Suprapubic skin (tissue), 4 donors: ENCODE measurements at places on chromosomes 2 and 18.

GRCh38 chr2:43407935-43408334 lies 181.5 kb upstream of the ZFP36L2 start:
- peak overlapping the region; percentile 9 for H3K27ac ChIP-seq
- H3K4me1 ChIP-seq = peaks cover 45% of the 10 kb centered on the region
- H3K27me3 ChIP-seq = no peaks in the 10 kb centered on the region

- no peaks in the 10 kb centered on the region for H3K4me1 ChIP-seq
- no peak overlapping the region for H3K4me3 ChIP-seq
- no peaks in the 10 kb centered on the region for H3K36me3 ChIP-seq
- H3K27me3 ChIP-seq = no peaks in the 10 kb centered on the region
These were observed 85.3 kb downstream of the CYP26B1 start for GRCh38 chr2:72062336-72062735.

DNA sequence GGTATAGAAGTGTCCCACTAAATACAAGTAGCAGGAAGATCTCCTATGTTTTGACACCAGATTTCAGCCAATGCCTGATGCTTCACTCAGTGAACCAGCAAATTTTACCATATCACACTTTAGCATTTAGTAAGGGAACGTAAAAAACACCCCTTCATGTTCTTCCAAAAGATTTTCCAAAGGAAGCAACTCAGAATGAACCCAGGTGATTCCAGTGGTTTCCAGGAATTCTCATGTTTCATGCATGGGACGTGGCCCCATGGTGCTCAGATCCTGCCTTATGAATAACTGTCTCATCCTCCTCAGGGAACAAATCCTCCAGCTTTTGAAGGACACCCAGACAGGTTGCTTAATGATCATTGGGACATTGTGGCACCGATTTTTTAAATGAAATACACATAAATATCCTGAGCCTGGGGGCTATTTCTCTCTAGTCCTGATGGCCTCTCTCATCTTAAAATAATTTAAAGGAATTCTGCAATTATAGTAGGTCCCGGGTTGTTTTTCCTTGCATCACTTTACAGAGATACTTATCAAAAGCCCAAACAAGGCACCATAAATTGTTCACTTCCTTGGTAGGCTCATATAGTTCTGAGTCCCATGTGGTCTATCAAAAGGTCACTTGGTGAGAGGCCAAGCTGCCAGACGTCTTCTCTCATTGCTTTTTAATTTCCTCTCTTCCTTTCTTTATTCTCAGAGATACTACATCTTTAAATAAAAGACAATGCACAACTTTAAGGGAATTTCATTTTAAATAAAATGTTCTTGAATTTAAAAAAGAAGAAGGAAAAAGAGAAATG lies 261.0 kb downstream of the ZNF516 start:
- H3K4me3 ChIP-seq = no peak overlapping the region
- no peaks in the 10 kb centered on the region for H3K36me3 ChIP-seq
- no peaks in the 10 kb centered on the region for H3K27me3 ChIP-seq
- no peak for DNase-seq
- no peak overlapping the region for H3K27ac ChIP-seq
- no peaks in the 10 kb centered on the region for H3K4me1 ChIP-seq

GRCh38 chr2:181310967-181311366 lies 146.2 kb upstream of the ITGA4 start:
- no peak overlapping the region for H3K4me3 ChIP-seq
- H3K4me1 ChIP-seq = no peaks in the 10 kb centered on the region
- DNase-seq = no peak
- no peak overlapping the region for H3K27ac ChIP-seq
- no peaks in the 10 kb centered on the region for H3K27me3 ChIP-seq

DNA sequence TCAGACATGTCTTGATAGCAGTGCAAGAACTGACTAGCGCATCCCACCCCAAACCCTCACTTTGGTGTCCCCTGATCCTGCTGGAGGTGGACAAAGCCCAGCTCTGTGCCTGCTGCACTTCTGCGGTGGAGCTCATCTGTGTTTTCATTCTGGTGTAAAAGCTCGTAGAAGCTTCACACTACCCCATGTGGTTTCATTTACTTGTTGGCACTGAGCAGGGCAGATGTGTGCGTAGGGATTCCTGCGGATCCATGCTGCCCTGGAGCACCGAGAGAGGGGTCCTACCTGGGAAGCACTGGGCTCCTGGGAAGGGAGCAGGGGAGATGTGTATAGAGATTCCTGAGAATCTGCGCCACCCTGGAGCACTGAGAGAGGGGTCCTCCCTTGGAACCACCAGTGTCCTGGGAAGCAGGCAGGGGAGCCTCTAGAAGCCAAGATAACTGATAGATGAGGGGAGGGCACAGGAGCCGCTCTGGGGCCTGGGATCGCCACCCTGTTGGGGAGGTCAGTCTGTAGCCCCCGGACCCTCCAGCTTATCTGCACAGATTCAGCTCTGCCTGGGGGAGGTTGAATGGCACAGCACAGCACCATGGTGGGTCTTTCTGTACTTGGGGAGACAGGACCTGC lies 106.9 kb upstream of the OTOS start:
- no peak overlapping the region for H3K4me3 ChIP-seq
- no peaks in the 10 kb centered on the region for H3K36me3 ChIP-seq
- no peak for DNase-seq
- peaks cover 11% of the 10 kb centered on the region for H3K27me3 ChIP-seq
- peaks cover 32% of the 10 kb centered on the region for H3K4me1 ChIP-seq

- H3K27ac ChIP-seq = no peak overlapping the region
- H3K4me3 ChIP-seq = no peak overlapping the region
- no peaks in the 10 kb centered on the region for H3K4me1 ChIP-seq
- DNase-seq = no peak
- H3K36me3 ChIP-seq = no peaks in the 10 kb centered on the region
These were observed 802.0 kb downstream of the DCC start for GRCh38 chr18:53142005-53142404.

DNA sequence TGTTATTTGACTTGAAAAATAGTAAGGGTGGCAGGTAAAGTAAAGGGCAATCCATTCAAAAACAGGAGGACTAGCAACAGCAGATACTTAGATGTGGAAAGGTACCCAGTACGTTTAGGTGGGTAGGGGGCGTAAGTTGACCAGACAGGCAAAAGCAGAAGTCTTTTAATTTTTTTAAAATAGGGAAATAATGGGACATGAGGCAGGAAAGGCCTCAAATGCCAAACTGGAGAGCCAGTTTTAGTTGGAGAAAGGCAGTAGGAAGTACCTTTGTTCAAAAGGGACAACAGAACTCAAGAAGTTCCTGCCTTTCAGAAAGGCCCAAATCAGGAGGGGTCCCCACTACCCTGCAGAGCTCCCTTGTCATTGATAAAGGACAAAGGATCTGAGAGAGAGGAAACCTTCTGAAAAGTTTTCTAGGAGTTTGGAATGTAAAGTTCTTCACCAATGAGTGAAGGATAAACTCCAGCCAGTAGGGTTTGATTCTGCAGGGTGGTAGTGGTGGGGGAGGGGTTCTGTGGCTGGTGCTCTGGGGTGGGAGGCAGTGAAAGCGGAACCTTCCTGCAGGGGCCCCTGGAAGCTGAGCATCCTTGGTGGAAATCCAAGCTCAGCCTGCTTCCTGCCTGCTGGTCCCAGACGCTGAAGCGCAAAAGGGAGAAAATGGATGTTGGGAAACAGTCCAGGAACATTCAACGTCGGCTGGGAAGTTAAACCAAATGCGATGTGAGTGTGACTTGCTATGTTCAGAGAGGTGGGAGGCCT lies 40.1 kb downstream of the TMEM17 start:
- H3K4me1 ChIP-seq = peaks cover 51% of the 10 kb centered on the region
- H3K27ac ChIP-seq = peak overlapping the region; percentile 84
- DNase-seq = no peak
- no peaks in the 10 kb centered on the region for H3K27me3 ChIP-seq
- H3K36me3 ChIP-seq = no peaks in the 10 kb centered on the region

DNA sequence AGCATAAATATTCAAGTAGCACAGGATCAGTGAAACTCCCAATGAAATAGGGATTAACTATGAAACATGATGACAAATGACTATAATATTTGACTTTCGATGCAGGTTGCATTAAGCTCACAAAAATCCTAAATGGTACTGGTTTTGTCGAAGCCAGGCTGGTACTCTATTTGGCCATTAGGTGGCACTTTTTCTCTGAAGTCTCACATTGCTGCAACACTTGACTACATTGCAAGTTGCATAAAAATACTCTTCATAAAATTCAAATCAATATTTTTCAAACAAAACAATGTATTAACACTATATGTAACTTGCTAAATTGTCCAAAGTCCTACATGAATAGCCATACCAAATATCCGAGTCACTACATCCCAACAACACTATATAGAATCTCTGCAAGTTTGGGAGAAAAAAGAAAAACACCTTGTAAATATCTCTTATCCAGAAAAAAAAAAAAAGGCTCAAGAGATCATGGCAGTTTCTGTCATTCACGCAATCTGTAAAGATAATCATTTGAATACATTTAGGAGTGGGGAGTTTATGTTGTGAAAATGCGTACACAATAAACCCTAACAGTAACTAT lies 9.5 kb downstream of the RTTN start:
- H3K4me1 ChIP-seq = no peaks in the 10 kb centered on the region
- H3K27me3 ChIP-seq = no peaks in the 10 kb centered on the region
- peaks cover 62% of the 10 kb centered on the region for H3K36me3 ChIP-seq
- DNase-seq = no peak
- no peak overlapping the region for H3K27ac ChIP-seq

DNA sequence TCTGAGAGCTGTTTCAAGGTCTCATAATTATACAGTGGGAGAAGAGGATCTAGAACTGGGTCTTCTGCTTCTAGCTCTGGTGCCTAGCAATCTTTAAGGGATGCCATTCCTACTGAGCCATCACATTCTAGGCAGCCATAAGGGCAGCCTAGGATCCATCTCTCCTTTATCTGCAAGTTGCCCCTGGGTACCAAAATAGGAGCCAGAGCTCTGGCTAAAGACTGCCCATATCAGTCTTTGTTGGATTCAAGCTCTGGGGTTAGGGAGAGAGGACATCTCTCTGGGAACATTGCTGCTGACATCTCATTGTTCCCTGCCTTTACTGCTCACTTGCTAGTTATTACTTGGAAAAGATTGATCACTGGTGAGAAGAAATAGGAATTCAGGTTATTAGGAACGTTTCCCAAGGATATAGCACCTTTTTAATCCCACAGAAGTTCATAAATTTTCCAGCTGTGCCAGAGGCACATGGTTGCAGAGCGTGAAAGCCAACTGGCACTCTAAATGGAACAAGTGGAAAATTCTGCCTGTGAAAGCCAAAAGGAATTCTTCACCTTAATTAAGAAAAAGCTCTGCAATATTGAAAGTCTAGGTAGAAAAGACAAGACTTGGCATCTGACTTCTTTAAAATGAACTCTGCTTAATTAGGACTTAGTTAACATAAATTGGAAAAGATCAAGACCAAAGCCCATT lies 102.2 kb downstream of the CDC42EP3 start:
- peaks cover 17% of the 10 kb centered on the region for H3K4me1 ChIP-seq
- H3K4me3 ChIP-seq = no peak overlapping the region
- no peak overlapping the region for H3K27ac ChIP-seq
- no peaks in the 10 kb centered on the region for H3K36me3 ChIP-seq
- no peak for DNase-seq

- DNase-seq = no peak
- H3K36me3 ChIP-seq = no peaks in the 10 kb centered on the region
- peaks cover 38% of the 10 kb centered on the region for H3K4me1 ChIP-seq
- H3K27me3 ChIP-seq = no peaks in the 10 kb centered on the region
- no peak overlapping the region for H3K27ac ChIP-seq
These were observed 109.2 kb upstream of the MGAT5 start for GRCh38 chr2:134144651-134145050.

DNA sequence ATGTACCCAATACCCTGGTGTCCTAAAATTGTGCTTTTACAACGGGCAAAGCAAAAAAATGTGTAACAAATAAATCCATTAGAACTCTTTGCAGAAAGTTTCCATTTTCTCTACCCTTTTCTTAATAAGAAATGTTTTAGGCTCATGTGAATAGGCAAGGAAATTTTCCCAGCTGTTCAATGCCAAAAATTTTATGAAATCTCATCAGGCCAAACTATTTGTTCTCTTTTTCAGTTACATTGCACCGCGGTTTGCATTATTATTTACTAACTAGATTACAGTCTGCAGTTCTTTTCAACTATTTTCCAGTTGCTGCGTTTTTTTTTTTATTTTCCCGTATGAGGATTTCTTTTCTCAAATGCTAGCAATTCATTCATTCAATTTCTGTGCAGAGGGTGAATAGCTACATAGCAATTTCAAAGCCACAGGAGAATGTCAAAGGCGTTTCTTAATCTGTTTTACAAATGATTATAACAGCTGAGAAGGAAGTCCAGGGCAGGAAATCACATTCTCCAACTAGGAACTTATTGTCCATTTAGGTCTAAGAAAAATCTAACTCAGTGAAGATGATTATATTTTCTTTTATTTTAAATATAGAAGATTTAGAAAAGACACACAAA lies 367.5 kb upstream of the MMADHC start:
- H3K4me1 ChIP-seq = no peaks in the 10 kb centered on the region
- H3K36me3 ChIP-seq = no peaks in the 10 kb centered on the region
- no peak for DNase-seq

DNA sequence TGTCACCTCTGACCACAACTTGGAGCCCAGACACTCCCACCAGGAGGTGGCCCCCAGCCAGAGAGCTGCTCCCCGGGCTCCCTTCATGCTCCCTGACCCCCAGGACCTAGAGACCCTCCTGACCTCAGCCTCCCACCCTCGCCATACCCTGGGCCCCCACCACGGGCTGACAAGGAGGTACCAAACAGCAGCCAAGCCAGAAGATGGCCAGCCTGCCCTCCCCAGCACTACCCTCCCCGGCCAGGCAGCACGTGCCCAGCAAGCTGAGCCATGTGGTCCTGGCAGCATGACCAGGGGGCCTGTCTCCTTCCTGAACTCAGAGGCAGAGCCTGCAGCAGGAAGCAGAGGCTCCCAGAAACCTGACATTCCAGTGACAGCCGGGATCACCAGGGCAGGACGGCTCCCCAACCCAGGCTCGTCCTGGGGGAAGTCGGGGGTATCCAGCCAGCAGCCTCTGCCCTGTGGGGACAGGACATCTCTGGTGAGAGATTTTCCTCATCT lies 69.4 kb upstream of the GPC1 start:
- peaks cover 11% of the 10 kb centered on the region for H3K27me3 ChIP-seq
- H3K4me3 ChIP-seq = no peak overlapping the region
- H3K4me1 ChIP-seq = peaks cover 16% of the 10 kb centered on the region
- H3K27ac ChIP-seq = no peak overlapping the region

- no peak overlapping the region for H3K27ac ChIP-seq
- no peak for DNase-seq
- H3K4me1 ChIP-seq = no peaks in the 10 kb centered on the region
- H3K36me3 ChIP-seq = no peaks in the 10 kb centered on the region
- no peaks in the 10 kb centered on the region for H3K27me3 ChIP-seq
These were observed 17.3 kb upstream of the EPC2 start for GRCh38 chr2:148627224-148627623.

GRCh38 chr2:31383471-31384153 lies 30.9 kb downstream of the XDH start:
- DNase-seq = no peak
- no peaks in the 10 kb centered on the region for H3K27me3 ChIP-seq
- H3K4me3 ChIP-seq = no peak overlapping the region
- no peaks in the 10 kb centered on the region for H3K36me3 ChIP-seq

DNA sequence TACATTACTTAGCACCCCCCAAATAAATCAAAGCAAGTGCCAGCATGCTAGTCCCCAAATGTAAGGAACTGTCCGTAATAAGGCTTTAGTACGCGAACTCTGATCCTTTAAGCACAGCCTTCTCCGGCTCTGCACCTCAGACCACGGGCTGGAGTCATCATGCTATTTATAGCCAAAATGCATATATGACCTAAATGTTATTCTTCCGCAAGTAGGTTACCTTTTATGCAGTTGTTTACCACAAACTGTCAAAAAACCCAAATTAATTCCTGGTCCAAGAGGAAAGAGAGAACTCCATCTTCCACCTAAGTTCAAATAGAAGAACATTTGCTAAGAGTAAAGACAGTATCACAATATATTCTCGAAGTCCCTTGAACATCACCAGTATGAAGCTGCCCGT lies 42.7 kb downstream of the ZNF516 start:
- H3K4me1 ChIP-seq = peaks cover 47% of the 10 kb centered on the region
- no peaks in the 10 kb centered on the region for H3K36me3 ChIP-seq
- no peak overlapping the region for H3K4me3 ChIP-seq
- no peak overlapping the region for H3K27ac ChIP-seq
- H3K27me3 ChIP-seq = no peaks in the 10 kb centered on the region
